ENCODE measurements at places on chromosomes 12 and 14.

- no peak for DNase-seq
These were observed 28.9 kb upstream of the PPM1A start for GRCh38 chr14:60220084-60220483.

- DNase-seq, result no peak
These were observed 1.6 kb downstream of the IRAK4 start for GRCh38 chr12:43760396-43760795.

- DNase-seq, result no peak
These were observed 3.6 kb downstream of the IFT43 start for GRCh38 chr14:75989134-75989533.

DNA sequence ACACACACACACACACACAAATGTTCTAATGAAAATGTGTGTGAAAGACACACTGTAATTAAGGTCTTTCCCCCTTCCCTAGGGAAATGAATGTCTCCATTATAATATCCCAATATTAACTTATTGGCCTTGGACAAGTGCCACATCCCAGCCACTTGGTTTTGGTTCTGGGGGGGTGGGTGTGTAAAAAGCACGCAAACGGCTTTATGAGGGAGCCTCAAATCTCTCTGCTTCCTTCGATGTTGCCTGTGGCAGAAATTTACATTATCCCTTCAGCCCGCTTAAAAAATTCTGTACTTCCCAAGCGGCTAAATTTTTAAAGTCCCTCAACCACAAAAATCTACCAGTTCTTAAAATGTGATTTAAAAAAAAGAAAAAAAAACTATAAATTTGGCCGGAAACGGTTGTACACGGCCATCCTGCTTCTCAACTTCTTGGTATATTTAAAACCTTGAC is 432 bp downstream of the C14orf93 start:
- DNase-seq, result no peak

DNA sequence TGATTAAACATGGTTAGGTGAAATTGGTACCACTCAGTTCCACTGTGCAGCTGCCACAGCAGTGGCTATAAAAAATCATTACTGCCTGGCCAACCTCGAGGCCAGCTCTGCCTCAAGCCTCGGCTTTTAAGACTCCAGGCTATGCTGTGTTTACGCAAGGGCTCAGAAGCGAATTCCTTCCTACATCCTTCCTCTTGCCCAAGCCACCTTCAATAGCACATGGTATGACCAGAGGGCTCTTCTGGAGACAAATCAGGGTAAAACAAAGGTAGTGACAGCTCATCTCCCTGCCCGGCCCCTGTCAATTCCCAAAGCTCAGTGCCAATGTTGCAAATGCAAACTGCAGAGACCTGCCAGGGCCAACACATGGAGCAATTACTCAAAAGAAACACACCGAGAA is 31.9 kb downstream of the NUAK1 start:
- DNase-seq, result peak; percentile 57

Measured in HFFc6 (cell line).